ENCODE measurements at places on chromosomes 5 and 9.

DNA sequence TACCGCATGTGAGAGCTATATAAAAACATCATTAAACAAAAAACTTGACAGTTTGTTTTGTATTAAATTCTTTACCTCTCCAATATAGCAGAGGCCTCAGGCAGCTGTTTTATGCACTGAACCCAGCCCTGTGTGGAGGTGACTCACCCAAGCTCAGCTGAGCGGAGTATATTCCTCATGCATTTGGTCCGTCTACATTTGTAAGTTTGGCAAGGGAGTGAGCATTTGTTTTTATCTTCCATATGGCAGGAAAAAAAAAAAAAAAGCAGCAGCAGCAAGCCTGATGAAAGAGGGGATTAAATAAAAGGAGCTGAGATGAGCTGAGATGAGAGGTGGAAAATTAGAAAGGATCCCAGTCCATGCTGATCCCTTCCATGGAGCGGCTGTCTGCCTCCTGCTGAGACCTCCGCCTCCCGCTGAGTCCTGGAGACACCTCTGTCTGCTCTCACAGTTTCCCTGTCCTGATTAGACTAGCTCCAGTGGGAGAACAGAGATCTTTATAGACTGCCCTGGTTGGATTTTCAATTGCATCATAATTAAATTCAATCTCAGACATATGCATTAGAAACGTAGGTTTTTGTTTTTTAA lies 112.0 kb upstream of the CTNND2 start:
- no peak for DNase-seq

DNA sequence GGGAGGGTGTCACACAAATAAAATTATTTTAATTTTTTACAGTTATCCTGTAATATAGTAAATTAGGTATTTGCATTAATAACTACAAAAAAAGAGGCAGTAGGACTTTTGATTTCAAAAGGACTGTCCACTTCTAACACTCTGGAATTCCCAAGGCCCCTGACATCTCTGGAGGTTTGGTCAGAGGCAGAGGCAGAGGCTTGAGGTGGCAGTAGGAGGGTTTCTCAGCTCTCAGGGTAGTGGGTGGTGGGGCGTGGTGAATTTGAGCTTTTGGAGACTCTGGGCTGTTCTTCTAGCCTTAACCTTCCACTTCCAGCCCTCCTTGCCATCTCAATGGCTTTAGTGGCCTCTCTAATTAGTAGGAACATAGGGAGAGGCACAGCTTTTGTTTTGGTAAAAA lies 22.8 kb downstream of the ATOX1 start:
- peak; percentile 41 for DNase-seq

DNA sequence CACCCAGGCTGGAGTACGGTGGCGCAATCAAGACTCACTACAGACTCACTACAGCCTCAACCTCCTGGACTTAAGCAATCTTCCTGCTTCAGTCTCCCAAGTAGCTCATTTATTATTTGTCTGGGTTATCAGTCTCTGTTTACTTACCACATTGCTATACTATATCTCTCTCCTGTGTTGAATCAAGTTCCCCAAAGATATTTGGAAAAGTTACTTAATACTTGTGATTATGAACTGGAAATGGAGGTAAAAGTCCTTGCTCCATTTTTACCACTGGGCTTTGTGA lies 55.6 kb downstream of the ANGPTL2 start:
- DNase-seq: no peak

DNA sequence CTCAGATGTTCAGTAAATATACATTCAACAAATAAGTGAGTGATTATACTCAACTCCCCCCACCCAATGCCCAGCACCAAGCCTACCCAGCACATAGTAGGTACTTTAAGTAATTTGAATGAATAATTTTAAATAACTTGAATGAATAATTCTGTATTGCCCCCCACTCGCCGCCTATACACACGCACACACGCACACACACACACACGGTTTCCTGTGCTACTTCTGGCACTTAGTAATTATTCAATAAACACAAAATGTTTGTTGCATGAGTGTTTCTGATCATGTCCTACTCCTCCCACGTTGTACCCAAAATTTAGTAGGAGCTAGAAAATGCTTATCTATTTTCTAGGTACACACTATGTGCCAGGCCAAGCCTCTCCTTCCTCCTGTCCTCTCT lies 16.2 kb downstream of the PCDH12 start:
- DNase-seq: no peak

GRCh38 chr5:133867851-133868545 lies 100.4 kb downstream of the C5orf15 start:
- no peak for DNase-seq

DNA sequence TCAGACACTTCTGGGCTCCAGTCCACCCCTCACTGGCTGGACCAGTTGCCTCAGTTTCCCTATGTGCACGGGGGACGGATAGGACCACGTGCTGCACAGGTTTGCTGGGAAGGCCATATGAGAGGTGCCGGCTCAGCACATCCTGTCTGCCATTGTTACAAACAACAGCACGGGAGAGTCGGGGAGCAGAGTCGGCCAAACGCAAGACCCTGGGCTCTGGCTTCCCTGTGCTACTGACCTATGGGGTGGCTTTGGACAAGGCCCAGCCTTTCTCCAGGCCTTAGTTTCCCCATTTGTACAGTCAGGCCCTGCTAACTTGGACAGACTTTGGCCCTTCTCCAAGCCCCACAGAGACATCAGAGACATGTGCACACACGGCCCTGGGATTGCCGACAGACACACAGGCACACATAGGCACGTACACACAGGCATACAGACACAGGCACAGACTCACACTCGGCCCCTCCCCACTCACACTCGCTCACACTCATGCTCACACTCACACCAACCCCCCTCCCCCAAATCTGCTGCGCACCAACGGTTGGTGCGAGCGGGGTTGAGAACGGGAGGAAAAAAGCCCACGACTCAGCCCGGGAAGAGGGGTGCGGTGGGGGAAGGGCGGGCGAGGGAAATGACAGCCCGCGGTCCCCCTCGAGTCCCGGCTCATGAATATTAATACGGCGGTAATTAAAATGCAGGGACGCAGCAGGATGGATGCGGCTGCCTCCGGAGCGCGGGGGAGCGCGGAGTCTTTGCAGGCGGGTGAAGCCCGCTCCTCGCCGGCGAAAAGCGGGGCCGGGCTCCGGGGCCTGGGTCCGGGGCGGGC lies 133.0 kb downstream of the C9orf50 start:
- peak; percentile 74 for DNase-seq

DNA sequence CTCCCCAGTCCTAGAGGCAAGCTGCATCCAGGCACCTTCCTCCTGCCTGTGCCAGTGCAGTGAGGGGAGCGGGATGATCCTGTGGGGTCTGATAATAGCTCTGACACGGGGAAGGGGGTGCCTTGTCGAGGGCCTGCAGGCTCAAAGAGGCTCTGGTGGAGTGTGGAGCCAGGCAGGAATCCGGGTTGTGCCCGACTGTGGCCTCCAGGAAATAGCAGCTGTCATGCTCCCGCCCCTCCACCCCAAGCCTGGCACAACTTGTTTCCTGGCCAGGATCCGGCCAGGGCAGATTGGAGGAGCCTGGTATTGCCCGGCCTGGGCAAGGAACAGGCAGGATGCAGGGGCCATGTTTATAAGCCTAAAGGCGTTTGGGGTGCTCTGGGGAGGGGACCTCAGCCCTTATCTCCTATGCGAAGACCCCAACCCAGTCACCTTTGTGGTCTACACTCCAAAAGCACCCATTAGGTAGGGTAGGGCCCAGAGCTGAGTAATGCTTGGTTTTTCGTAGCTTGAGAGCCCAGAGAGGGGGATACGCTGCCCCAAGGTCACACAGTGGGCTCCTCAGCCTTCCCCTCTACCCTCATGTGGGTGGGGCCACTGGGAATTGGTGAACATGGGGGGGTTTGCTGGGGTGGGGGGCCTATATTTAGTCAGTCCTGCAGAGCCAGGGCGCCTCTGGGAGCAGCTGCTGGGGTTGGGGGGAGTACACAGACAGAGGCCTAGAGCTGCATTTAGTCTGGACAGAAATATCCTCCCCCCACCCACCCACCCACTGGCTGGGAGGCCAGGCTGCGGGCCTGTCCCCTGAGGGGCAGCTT lies 12.2 kb downstream of the CXXC5 start:
- peak; percentile 78 for DNase-seq

- no peak for DNase-seq
These were observed 25.8 kb upstream of the HSD17B3 start for GRCh38 chr9:96327694-96328352.

DNA sequence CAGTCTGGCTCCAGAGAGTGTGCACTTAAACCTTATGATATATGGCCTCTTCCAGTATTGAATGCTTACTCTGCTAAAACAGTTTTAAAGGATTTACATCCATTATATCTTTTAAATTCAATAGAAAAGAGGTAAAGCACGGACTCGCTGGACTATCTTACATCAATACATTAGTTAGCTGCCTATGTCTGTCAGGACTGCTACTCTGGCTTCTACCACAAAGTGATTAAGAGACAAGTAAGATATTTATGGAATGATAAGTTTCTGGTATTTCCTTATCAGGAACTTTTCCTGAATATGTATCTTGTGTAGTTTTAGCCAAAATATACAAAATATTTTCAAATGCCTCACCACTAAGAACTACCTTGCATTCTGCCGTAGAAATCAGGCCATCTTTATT lies 295.1 kb downstream of the ISL1 start:
- DNase-seq: no peak

GRCh38 chr9:114309096-114309495 lies 13.8 kb upstream of the ORM1 start:
- no peak for DNase-seq

GRCh38 chr9:79003514-79003913 lies 568.3 kb upstream of the TLE4 start:
- DNase-seq: no peak

- no peak for DNase-seq
These were observed 31.6 kb upstream of the ACOT12 start for GRCh38 chr5:81425569-81425968.

GRCh38 chr9:110700953-110701352 lies 32.4 kb downstream of the MUSK start:
- DNase-seq: no peak

DNA sequence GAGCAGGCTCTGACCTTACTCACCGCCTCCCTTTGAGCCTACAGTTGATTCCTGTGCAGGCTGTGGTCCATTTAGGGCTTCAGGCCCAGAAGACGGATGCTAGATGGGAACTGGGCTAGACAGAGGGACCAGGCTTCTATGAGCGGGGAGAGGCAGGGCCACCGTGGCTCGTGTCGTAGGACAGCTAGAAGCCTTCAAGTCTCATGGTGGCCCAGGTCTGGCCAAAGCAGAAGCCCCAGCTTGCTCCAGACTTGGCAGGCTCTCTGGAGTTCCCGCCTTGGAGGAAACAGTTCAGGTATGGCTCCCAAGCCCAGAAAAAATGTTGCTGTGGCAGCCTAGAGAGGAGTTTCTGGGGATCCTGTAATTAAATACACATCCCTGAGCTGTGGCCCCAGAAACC lies 10.9 kb upstream of the NR5A1 start:
- DNase-seq: no peak

DNA sequence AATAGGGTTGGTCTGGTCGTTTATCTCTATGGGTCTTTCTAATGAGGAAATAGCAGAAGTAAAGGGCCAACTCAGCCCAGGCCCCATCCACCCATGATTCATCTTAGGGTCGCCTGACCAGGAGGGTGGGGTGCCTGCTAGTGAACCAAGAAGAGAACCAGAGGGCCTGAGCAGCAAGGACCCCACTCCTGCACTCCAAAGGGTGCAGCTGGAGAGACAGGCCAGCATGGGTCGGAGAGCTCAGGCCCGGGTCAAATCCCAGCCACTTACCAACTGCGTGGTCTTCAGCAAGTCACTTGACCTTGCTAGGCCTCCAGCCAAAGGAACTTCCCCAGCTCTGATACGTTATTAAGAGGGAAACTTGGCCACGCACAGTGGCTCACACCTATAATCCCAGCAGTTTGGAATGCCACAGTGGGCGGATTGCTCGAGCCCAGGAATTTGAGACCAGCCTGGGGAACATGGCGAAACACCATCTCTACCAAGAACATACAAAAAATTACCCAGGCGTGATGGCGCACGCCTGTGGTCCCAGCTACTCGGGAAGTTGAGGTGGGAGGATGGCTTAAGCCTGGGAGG lies 4.3 kb downstream of the BBLN start:
- no peak for DNase-seq

- DNase-seq: no peak
These were observed 96.4 kb downstream of the CAMSAP1 start for GRCh38 chr9:135810806-135811575.

- no peak for DNase-seq
These were observed 210.7 kb upstream of the CDH10 start for GRCh38 chr5:24855485-24855884.

- no peak for DNase-seq
These were observed 219.4 kb downstream of the NMUR2 start for GRCh38 chr5:152185547-152186245.

- no peak for DNase-seq
These were observed 47.1 kb downstream of the MAT2B start for GRCh38 chr5:163552536-163552935.

- no peak for DNase-seq
These were observed 41.7 kb upstream of the UBAC1 start for GRCh38 chr9:136002881-136003280.

DNA sequence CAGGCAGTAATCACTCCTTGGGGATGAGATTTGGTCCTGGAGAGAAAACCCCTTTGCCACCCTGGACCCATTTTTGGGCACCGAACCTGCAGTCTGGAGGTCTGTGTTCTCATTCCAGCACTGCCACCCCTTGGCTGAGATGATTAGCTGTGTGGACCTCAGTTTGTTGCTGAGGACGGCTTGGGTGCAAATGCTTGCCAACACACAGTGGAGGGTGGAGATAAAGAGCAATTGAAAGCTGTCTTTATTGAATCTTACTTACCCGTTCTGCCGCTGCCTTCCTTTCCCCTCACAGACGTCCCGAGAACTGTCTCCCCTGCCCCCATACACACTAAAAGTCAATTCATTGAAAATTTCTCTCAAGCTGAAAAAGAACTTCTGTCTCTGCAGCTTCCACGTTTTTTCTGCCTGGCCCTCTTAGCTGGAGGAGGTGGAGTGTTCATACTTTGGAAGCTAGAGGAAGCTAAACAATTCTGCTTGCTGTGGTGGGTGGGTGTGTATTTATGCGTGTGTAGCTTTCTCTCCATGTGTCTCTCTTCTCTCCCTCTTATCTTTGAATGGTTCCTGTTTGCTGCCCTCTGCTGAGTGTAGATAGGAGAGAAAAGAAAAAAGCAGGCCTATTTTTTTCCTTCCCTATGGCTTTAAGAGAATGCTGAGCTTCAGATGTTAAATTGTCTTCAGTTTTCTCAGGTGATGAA lies 6.6 kb downstream of the GALNT10 start:
- no peak for DNase-seq

GRCh38 chr5:42825422-42826148 lies 13.9 kb upstream of the SELENOP start:
- no peak for DNase-seq

DNA sequence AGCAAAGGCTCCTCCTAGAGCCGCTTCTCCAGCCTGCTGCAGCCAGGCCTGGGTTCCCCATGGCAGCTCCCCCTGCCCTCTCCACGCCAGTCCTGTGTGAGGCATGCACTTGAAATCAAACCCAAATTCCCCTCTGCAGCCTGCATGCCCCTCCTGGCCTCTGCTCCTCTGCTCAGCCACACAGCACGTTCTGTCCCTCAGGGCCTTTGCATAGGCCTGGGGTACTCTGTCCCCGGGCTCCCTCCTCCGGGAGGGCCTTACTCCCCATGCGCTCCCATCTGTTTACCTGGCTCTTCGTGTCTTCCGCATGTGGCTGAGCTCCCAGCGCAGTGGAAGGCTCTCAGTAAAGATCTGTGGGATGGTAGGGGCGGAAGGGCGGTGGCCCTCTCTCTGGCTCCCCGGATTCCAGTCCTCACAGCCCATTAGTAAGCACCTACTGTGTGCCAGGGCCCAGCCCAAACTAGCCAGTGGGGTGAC lies 203.5 kb upstream of the IER5L start:
- DNase-seq: no peak

Measured in left hindlimb (tissue), 1 donor.